ENCODE measurements at places on chromosomes 16 and 17. TPM values are rescaled to one million over a fixed set of nuclear protein-coding genes. Genes with fewer than 3 reads are reported as not detected.

DNA sequence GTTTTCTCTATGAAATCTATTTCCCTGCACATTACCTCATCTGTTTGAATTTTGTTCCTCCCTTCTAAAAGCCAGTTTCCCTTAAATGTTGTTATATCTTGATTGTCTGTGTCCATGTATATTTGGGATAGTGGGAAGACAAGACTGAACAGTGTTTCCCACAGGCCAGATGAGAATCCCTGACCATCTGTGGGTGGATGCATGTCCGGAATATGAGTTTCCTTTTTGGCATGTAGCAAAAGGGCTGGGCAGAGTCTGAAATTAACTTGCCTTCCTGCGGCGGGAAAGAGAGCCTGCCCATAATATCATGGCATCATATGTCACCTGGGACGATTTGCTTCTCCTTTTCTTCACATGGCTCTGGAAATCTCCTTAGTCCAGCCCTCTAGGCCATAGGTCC, 385.8 kb upstream of the MAF start:
- DNase-seq: no peak

- no peak for DNase-seq
Observed at GRCh38 chr16:49690778-49691177, 165.1 kb downstream of the ZNF423 start.

DNA sequence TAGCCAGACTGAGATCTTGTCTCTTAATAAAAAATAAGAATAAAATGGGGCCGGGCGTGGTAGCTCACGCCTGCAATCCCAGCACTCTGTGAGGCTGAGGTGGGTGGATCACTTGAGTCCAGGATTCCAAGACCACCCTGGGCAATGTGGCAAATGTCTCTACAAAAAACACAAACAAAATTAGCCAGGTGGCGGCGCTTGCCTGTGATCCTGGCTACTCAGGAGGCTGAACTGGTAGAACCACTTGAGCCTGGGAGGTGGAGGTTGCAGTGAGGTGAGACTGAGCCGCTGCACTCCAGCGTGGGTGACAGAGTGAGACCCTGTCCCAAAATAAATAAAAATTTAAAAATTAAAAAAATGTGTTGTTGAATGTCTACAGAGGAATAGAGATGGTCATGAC, 2.9 kb upstream of the DEF8 start:
- DNase-seq: peak; percentile 42

GRCh38 chr17:47325176-47325575, 1.4 kb downstream of the EFCAB13 start:
- no peak for DNase-seq

DNA sequence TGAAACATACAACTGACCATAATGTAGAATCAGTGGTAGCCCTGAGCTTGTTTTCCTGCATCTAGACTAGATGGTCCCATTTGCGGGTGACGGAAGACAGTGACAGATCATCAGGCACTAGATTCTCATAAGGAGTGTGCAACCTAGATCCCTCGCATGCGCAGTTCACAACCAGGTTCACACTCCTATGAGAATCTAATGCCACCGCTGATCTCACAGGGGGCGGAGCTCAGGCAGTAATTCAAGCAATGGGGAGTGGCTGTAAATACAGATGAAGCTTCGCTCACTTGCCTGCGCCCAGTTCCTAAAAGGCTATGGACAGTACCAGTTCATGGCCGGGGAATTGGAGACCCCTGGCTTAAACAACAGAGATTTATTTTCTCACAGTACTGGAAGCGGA, 656.3 kb downstream of the HS3ST4 start:
- no peak for DNase-seq

The C16orf89 gene
- 1.4 TPM for total RNA-seq

DNA sequence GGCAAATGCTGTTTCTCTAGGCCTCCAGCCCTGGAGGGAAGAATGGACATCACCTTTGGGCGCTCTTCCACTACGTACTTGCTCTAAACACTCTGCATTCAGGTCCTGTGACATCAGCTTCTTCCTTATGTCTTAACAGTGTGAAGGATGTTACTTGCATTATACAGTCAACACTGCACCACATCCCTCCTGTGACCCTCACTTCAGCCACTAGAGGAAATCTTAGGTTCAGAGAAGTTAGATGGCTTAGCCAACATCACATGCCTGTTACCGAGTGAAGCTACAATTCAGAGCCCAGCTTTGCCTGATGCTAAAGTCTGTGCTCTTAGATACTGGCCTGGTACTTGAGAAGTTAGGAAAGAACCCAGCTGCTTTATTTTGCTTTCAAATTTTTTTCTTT, 18.3 kb downstream of the UBFD1 start:
- DNase-seq: no peak

The SLC5A2 gene
- total RNA-seq: 0.94 TPM

GRCh38 chr17:47846716-47847340, 4.1 kb downstream of the SP6 start:
- DNase-seq: no peak
